ENCODE measurements at places on chromosomes 4 and X. TPM values are rescaled to one million over a fixed set of nuclear protein-coding genes. Genes with fewer than 3 reads are reported as not detected.

GRCh38 chr4:2457481-2458295 lies 11.2 kb upstream of the RNF4 start:
- DNase-seq: no peak
- H3K27me3 ChIP-seq: peaks cover 3% of the 10 kb centered on the region
- no peak overlapping the region for H3K27ac ChIP-seq
- H3K4me1 ChIP-seq: peaks cover 7% of the 10 kb centered on the region
- H3K4me3 ChIP-seq: no peak overlapping the region
- H3K36me3 ChIP-seq: no peaks in the 10 kb centered on the region

DNA sequence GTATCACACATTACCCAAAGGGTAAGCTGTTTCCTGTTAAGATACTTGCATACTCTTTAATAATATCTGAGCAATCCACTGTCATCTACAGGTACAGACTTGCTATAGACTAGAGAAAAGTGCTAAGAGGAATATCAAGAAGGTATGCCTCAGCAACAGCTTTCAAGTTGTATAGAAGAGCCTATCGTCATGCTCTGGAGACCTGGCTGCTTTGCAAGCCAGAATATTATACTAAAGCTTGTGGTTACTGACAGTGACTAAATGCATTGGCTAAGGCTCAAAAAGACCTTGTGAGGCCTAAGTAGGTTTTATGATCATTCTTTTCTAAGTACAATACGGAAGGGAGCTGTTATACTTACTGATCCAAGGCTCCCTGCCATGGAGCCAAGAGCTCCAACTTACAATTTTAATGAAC lies 11.3 kb downstream of the LAMP2 start:
- peak overlapping the region; percentile 62 for H3K27ac ChIP-seq
- DNase-seq: peak; percentile 74
- H3K36me3 ChIP-seq: peaks cover 5% of the 10 kb centered on the region
- peaks cover 47% of the 10 kb centered on the region for H3K4me1 ChIP-seq
- H3K27me3 ChIP-seq: no peaks in the 10 kb centered on the region

GRCh38 chr4:12270546-12270945 lies 841.9 kb upstream of the HS3ST1 start:
- no peak for DNase-seq
- no peaks in the 10 kb centered on the region for H3K27me3 ChIP-seq
- no peaks in the 10 kb centered on the region for H3K36me3 ChIP-seq
- H3K27ac ChIP-seq: no peak overlapping the region

GRCh38 chr4:118279920-118280432 lies 72.8 kb downstream of the PRSS12 start:
- H3K4me1 ChIP-seq: peaks cover 66% of the 10 kb centered on the region
- no peak for DNase-seq
- peak overlapping the region; percentile 87 for H3K4me3 ChIP-seq
- H3K27ac ChIP-seq: peak overlapping the region; percentile 95
- H3K27me3 ChIP-seq: peaks cover 19% of the 10 kb centered on the region

DNA sequence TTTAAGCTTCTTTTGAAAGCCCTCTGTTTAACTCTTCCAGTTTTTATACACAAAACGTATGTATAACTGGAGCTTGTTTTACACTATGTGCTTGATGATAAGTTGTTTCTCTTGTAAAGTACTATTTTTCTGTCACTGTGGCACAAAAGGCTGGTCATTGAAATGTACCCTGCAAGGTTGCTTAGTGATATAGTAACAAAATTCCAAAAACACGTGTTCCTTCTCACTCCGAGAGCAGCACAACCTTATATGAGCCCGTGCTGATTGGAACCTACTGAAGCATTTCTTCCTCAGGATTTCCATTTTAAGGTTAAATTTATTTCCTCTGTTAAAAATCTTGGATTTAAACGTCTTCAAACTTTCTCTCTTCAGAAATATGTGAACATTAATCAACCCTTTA lies 772.9 kb upstream of the TENM3 start:
- no peak overlapping the region for H3K4me3 ChIP-seq
- no peak overlapping the region for H3K27ac ChIP-seq
- no peaks in the 10 kb centered on the region for H3K4me1 ChIP-seq

GRCh38 chrX:107935664-107936433 lies 46.3 kb downstream of the TEX13B start:
- no peaks in the 10 kb centered on the region for H3K4me1 ChIP-seq
- no peak for DNase-seq
- no peaks in the 10 kb centered on the region for H3K36me3 ChIP-seq
- H3K4me3 ChIP-seq: no peak overlapping the region
- no peak overlapping the region for H3K27ac ChIP-seq

DNA sequence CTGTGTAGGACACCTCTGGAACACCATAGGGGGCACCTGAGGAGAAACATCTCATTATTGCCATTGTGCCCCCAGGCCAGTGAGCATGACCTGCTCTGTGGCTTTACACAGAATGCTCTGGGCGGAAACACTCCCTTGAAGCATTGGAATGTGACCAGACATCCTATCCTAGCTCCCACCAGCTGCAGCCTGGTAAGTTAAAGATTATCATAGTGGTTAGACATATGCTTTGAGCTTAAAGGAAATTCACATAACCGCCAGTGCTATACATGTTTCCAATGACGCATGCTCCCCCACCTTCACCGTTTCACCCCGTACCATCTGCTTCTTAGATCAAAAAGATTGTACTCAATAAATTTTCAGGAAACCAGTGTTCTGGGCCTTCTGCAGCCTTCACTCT lies 217.7 kb upstream of the CENPE start:
- no peaks in the 10 kb centered on the region for H3K36me3 ChIP-seq
- no peak overlapping the region for H3K27ac ChIP-seq
- no peaks in the 10 kb centered on the region for H3K27me3 ChIP-seq
- H3K4me3 ChIP-seq: no peak overlapping the region

DNA sequence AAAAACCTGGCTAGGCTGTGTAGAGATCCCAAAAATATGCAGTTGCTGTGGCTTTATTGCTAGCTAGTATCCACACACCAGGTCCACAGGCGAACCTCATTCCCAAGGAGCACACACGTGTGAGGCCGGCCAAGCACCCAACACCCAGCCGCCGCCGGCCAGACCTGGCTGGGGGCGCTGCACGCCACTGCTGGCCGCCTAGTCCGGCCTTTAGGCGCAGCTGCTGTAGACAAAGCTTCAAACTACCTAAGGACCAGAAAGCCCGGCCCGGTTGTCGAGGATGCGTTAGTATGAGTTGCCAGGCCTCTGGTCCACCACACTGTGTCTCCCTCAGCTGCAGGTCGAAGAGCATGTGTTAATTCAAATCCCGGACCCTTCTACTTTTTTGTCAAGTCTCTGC lies 3.1 kb downstream of the POU3F4 start:
- no peak overlapping the region for H3K4me3 ChIP-seq
- H3K27ac ChIP-seq: no peak overlapping the region
- H3K4me1 ChIP-seq: 0 out of 2 replicates have a peak, but pooled peaks cover 5% of the 10 kb centered on the region
- no peaks in the 10 kb centered on the region for H3K36me3 ChIP-seq
- peaks cover 4% of the 10 kb centered on the region for H3K27me3 ChIP-seq
- DNase-seq: no peak

GRCh38 chr4:57147335-57148060 lies 37.3 kb upstream of the IGFBP7 start:
- peaks cover 60% of the 10 kb centered on the region for H3K4me1 ChIP-seq
- peak overlapping the region; percentile 71 for H3K4me3 ChIP-seq

- H3K36me3 ChIP-seq: no peaks in the 10 kb centered on the region
- H3K4me1 ChIP-seq: no peaks in the 10 kb centered on the region
- no peak for DNase-seq
- no peaks in the 10 kb centered on the region for H3K27me3 ChIP-seq
- H3K4me3 ChIP-seq: no peak overlapping the region
- no peak overlapping the region for H3K27ac ChIP-seq
These were observed 41.6 kb downstream of the ZFP42 start for GRCh38 chr4:188037003-188037713.

TCEAL5 gene
- not detected for total RNA-seq

PCSK1N gene
- not detected for total RNA-seq

TIGD4 gene
- not detected for total RNA-seq

EDA gene
- total RNA-seq: 0.14 TPM

BRS3 gene
- not detected for total RNA-seq
